CD4-positive, alpha-beta T cell treated with Interleukin-4 for 1 hour (primary cell): ENCODE measurements at places on chromosomes 4 and X.
A peak's percentile ranks its signal among the peaks of the same experiment; 100 is the strongest.

DNA sequence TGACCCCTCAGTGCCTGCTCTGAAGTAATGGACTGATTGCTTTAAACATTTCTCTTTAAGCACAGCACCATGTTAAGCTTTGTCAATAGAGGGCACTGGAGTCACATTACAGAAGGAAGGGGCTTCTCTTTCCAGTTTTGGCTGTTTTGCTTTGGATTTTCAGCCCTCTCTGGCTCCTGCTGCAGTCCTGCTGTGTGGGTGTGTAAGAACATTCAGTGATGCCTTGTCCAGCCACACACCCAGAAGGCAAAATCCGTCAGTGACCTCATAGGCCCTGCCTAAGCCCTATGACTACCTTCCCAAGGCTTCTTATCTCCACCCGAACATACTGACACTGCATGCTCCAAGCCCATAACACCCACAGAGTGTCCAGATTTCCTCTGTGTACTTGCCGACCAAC lies 215.3 kb upstream of the CTSO start:
- DNase-seq: no peak

DNA sequence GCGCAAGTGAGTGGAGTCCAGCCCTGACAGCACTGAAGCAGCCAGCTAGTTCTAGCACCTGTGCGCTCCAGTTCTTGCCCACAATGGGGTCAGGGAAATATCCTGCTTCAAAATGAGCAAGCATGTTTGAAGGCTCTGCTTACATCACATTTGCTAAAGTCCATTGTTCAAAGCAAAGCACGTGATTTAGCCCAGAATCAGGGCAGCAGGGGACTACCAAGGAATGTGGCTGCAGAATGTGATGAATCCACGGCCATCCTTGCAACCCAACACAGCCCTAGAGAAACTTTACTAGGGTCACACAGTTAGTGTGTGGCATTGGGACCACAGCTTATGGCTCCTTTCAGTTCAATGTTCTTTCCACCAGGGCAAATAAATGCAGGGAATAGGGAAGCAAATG lies 47.3 kb upstream of the SMIM31 start:
- no peak for DNase-seq

GRCh38 chr4:17807446-17807845 lies 3.1 kb downstream of the DCAF16 start:
- no peak for DNase-seq

- DNase-seq: no peak
These were observed 10.6 kb downstream of the UGT2B4 start for GRCh38 chr4:69485130-69485529.

DNA sequence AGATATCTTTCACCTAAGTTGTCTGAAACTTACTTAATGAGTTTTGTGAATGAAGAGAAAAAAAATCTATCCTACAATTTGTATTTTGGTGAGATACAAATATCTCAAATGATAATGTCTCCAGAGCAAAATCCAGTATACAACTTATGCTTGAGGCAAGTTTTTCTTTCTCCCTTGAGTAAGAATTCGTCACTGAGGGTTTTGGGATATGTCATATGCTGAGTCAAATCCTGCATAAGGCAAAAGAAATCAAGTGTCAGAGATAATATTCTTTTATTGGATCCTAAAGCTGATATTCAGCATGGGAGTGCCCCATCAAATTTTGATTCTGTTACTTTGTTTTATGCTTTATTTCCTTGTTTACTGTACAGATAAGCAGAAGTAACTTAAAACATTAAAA lies 1308.6 kb downstream of the ARAP2 start:
- DNase-seq: no peak

GRCh38 chr4:189974056-189974455 lies 33.4 kb downstream of the FRG1 start:
- DNase-seq: no peak

GRCh38 chr4:5995901-5996623 lies 22.2 kb downstream of the C4orf50 start:
- DNase-seq: no peak

GRCh38 chr4:98506462-98507132 lies 151.8 kb downstream of the TSPAN5 start:
- no peak for DNase-seq

DNA sequence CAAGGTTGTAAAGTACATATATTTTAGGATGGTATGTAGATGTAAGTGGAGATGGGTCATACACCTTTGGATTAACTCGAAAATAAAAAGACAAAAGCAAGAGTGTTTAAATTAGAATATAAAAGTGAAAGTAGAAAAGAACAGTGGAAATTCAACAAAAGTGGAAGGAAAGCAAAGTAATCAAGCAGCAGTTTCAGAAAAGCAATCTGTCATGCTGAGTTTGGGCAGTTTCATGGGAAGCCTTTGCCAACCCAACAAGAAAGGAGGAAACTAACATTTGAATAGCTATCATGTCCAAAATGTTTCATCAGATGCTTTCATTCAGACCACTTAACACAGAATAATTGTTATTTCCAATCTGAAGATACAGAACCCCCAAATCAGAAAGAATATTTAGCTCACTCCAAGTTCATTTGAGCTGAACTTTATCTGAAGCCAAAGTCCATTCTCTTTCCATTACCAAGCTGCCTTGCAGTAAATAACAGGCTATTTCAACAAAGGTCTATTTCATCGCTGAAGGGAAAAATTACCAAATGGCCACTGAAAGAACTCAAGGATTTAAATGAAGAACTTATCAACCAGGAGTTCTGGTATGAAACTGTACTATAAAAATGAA lies 1.8 kb upstream of the EXOSC9 start:
- DNase-seq: no peak

DNA sequence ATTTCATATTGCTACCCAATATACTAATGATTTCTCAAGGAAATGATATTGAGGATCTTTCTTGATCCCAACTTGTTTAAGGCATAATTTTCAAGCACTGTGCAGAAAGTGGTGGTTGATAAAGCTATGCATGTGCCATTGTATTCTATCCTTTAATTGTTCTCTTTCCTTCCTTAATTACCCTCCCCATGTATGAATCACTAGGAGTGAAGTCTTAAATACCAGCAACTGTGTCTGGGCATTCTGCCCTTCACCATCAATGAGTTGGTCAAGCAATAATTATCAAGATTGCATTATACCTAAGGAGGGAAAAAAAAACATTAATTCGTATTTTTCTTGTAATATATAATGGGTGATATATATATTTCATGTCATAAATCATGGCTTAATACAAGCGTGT lies 111.8 kb upstream of the FRMPD4 start:
- no peak for DNase-seq

DNA sequence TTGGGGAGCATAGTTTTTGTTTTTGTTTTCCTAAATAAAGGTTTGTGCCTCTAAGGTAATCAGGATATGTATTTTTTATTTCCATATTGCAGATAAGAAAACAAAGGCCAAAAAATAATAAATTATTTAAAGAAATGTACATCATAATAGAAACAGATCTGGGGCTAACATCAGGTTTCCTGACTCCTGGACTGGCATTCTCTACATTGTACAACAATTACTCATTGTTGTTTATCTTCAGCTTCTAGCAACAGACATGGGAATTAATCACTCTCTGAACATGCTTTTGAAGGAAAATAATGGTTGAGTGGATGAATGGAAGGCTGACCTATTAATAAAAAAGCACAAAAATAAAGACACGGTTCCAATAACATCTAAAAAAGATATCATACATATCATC lies 146.2 kb downstream of the KCNIP4 start:
- DNase-seq: no peak

GRCh38 chr4:122591196-122591595 lies 29.7 kb downstream of the IL21 start:
- DNase-seq: no peak

DNA sequence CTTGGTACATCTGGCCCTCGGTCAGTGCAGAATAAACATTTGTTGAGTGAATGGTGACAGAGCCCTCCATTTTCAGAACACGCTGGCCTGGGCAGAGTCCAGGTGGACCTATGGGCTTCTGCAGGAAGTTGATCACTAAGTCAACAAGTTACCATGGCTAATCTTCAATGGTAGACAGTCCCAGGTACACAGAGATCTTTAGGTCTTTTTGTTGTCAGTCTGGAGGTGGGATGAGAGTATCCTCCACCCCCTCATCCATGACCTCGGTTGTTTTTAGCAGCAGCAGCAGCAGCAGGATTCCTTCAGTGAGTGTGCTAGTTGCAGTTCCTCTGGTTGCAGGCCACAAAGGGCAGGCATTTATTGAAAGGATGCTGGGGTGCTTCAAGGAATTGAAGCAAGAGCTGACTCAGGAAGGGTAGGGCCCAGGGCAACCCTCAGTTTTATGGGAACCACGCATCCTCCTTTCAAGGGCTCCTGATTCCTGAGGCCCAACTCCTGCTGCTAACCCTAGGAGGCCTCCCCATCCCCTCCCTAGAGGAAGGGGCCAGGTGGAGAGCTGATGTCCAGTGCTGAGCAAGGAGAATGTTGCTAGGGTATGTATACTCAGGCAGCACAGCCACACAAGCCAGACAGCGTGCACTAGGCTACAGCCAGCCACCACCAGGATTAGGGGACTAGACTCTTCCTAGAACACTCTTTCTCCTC lies 1.7 kb upstream of the USP27X start:
- no peak for DNase-seq

GRCh38 chr4:123415576-123415975 lies 19.0 kb downstream of the SPRY1 start:
- no peak for DNase-seq

DNA sequence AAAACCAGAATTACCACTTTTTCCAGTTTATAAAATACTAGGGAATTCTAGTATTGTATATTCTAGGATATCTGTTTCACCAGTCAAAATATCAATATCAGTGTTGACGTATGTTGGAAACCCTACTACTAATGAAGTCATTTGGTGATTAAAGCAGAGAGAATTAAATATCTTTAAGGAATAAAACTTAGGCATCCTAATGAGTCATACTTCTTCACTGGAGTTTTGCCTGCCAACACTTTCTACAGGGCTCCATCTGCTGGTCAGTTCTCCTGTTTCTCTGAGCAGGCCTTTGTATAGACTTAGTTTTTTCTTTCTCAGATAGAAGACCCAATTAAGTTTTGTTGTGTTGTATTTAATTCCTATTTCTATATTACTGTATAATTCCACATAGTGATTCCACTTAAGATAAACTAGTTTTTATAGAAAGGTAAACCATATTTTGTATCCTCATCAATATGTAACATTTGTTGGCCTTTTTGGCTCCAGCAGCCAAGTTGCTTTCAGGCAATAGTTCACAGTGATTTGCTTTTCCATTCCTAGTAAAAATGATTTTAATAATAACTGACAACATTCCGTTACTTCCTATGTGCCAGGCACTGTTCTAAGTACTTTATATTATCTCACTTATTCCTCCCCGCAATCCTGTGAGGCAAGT lies 3.5 kb downstream of the AP1AR start:
- peak; percentile 72 for DNase-seq

GRCh38 chr4:61995717-61996340 lies 795.7 kb downstream of the ADGRL3 start:
- DNase-seq: no peak

DNA sequence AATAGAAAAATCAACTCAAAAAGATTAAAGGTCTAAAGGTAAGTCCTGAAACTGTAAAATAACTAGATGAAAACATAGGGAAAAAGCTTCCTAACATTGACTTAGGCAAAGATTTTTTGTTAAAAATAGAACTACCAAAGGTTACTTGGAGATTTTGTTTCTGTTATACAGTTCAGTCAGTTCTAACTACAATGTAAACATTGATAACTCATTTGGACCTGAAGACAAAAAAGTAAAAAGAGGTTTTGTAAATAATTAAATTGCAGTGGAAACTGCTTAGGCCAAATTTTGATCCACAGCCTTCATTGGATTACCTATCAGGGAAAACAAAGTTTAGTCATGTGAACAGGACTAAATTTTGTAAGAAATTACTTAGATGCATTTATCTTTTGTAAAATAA lies 101.8 kb downstream of the SLITRK2 start:
- DNase-seq: no peak

- DNase-seq: no peak
These were observed 9.7 kb upstream of the UFSP2 start for GRCh38 chr4:185435466-185435865.

DNA sequence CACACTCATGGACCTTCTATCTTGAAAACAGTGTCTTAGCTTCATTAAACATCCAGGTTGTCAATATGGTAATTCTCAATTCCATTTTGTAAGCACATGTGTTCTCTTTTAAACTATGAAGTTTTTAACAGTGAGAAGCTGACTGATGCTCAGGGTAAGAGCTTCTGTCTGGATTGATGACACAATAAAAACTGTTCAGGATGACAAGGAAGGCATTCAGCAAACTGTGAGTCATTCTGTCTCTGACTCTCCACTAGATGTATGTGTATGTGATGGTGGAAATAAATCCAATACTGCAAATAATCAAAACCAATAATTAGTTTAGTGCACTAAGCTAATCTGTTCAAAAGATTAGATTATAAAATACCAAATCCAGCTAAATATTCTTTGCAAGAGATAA lies 115.3 kb upstream of the ARX start:
- DNase-seq: no peak

- no peak for DNase-seq
These were observed 79.8 kb upstream of the GPM6A start for GRCh38 chr4:175891851-175892250.

DNA sequence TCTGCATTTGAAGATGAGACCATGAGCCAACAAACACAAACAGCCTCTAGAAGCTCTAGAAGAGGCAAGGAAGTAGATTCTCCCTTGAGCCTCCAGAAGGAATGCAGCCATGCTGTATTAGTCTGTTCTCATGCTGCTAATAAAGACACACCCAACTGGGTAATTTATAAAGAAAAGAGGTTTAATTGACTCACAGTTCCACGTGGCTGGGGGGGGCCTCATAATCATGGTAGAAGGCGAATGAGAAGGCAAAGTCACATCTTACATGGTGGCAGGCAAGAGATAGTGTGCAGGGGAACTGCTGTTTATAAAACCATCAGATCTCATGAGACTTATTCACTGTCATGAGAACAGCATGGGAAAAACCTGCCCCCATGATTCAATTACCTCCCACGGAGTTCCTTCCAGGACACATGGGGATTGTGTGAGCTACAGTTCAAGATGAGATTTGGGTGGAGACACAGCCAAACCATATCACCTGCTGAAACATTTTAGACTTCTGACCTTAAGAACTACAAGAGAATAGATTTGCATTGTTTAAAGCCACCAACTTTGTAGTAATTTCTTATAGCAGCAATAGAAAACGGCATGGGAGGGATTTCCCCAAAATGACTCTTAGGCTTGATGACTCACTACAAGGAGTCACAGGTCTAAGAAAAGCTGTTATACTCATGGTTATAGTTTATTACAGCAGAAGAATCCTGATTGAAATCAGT lies 284.4 kb upstream of the SFRP2 start:
- no peak for DNase-seq

DNA sequence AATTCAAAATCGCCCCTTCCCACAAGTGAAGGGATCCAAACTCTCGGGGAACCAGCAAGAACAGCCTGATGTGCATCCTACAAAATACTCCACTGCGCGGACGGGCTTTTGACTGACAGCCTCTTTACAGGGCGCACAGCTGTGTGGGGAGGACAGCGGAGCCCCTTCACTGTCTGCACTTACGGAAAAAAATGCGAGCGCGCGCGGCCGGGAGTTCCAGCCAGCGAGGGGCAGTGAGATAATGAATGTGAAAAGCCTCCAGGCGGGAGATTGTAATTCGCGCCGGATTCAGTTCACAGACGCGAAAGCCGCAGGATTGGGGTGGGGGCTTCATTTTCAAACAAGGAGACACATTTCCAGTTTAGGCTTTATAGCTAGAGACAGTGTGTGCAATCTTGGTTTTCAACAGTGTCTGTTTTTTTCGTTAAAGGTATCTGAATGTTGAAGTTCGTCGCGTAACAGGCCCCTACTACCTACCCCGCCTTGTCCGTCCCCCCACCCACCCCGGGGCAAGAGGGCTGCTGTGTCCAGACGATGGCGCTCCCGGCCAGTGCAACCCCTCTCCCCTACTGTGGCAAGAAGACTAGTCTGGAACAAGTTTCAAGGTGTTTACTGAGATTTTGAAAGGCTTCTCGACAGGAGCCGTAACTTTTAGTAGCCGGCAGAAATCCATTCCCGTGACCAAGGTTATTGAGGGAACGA lies 1.7 kb upstream of the GPR50 start:
- no peak for DNase-seq
